ENCODE measurements at places on chromosomes 11 and 22. TPM values are rescaled to one million over a fixed set of nuclear protein-coding genes. Genes with fewer than 3 reads are reported as not detected.

PATE2 gene
- not detected for total RNA-seq

POU2F3 gene
- total RNA-seq, result not detected

SERPIND1 gene
- total RNA-seq, result not detected

CD3E gene
- not detected for total RNA-seq

All from A549 treated with CORT108297 at 1 μM for 4 hours (cell line).